Mesothelial cell of epicardium (in vitro differentiated cells): ENCODE measurements at places on chromosomes 2 and 18. TPM values are rescaled to one million over a fixed set of nuclear protein-coding genes. Genes with fewer than 3 reads are reported as not detected.

GRCh38 chr2:27977731-27978312 is 87.3 kb downstream of the BABAM2 start:
- DNase-seq, result no peak

DNA sequence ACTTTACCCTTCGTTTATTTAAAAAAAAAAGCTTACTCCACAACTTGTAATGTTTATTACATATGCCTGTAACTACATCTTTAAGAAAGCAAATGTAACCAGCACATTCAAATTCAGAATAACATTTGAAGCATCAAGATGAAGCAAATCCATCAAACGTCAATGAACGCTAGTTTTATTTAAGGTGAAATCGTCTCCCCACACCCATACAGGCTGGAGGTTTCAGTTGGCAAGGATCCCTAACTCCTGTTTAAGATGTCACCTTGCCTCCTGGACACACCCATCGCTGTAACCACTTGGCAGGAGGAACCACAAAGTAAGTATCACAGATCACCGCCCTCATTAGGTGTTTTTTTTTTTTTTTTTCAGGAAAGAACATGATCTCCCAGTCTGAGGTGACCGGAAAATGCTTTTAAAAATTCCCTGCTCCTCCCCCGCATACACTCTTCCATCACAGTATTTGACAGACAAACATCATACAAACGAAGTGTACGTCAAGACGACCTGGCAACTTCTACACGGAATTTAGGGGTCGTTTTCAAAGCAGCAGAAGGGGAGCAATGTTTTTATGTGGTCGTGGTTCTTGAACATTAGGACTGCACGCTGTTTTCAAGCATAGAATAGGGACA is 19.7 kb upstream of the STPG4 start:
- DNase-seq, result no peak

- DNase-seq, result no peak
Observed at GRCh38 chr2:147467441-147467840, 377.4 kb upstream of the ACVR2A start.

TLX2 gene
- total RNA-seq, result 0.18 TPM in 1 of 3 replicates, not detected in the others
